NCI-H2171 treated with DMSO at 0.1 percent for 48 hours (cell line): ENCODE measurements at places on chromosomes 16 and 17.

- no peak for DNase-seq
Measured at GRCh38 chr17:42389135-42389417, 834 bp upstream of the STAT3 start.

DNA sequence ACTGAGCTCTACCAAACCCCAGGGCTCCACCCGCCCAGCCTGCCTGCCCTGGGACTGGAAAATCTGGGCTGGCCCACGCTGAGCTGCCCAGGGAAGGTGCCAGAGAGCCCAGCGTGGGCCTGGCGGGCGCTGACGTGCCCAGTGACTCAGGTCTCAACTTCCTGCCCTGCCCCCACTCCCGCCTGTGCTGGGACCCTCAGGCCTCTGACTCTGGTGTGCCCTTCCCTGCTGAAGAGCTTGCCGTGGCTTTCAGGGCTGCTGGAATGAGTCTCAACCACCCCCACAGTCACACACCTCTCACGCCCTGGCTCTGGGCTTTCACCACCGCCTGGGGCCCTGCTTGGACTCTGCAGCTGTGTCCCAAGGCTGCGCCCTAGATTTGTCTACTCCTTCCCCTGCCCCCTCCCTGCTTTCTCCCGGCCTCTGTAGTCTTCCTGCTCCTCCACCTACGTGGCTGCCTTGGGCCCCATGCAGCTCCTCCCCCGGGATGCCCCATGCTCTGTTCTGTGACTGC, 10.4 kb downstream of the LLGL1 start:
- no peak for DNase-seq

DNA sequence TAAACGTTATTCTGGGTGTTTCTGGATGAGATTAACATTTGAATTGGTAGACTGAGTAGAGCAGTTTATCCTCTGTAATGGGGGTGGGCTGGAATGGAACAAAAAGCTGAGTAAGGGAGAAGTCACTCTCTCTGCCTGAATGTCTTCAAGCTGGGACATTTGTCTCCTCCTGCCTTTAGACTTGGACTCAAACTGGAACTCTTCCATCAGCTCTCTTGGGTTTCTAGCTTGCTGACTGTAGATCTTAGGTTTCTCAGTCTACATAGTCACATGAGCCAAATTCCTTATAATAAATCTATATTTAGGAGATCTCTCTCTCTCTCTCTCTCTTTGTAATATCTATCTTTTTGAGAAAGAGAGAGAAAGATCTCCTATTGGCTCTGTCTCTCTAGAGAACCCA, 553.3 kb upstream of the CDH11 start:
- DNase-seq = no peak

DNA sequence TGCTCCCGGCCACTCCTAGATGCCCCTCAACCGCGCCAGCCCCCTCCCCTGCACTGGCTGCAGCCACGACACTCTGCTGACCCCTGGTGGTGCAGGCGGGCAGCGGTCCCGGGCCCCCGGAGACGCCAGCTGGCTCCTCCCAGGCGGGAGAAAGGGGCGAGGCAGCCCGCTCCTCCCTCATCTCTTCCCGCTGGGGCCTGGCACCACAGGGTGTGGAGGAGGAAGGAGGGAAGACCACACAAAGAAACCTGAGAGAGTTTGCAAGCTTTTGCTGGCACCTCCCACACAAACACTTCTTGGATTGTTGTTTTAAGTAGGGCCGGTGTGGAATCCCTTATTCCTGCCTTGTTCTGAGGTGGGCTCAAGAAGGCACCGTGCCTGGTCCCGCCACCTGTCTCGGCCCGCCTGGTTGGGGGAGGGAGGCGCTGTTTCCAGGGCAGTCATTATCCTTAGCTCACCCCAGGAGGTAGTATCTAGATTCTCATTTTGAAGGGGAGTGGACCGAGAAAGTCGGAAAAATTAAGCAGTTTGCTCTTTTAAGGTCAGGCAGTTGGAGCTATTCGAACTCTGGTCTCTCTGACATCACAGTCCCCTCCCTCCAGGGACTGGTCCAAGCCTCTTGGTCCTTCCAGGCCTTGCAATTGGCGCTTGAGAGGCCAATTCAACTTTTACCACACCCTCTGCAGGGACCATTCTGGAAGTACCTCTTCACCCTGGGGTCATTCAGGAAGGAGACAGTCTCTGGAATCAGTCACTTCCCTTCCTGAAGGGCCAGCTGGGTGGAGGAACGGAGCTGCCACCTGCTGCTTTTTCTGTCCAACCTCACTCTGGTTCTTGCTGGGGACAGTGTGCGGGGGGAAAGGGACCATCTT, 959 bp upstream of the ANKRD13B start:
- DNase-seq = peak; percentile 93

GRCh38 chr17:44778656-44779210, 19.9 kb downstream of the ADAM11 start:
- DNase-seq = no peak

- no peak for DNase-seq
Measured at GRCh38 chr17:73126716-73127473, 34.4 kb upstream of the SLC39A11 start.

DNA sequence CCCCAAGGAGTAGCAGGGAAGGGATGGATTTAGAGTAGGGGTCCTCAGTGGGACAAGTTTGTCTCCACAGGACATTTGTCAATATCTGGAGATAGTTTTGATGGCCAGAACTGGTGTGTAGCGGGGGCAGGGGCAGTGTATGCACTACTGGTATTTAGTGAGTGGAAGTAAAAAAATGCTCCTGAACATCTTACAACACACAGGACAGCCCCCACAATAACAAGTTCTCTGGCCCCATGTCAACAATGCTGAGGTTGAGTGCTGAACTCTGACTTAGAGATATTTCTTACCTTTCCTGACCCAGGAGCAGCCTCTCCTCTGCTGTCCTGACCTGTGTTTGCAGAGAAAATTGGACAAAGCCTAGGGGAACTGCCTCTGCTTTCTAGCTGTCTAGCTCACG, 365.8 kb downstream of the HAPSTR1 start:
- no peak for DNase-seq

GRCh38 chr17:41863074-41863848, 2.0 kb downstream of the KLHL11 start:
- no peak for DNase-seq

- no peak for DNase-seq
Measured at GRCh38 chr17:36118477-36119353, 15.1 kb downstream of the CCL4 start.

DNA sequence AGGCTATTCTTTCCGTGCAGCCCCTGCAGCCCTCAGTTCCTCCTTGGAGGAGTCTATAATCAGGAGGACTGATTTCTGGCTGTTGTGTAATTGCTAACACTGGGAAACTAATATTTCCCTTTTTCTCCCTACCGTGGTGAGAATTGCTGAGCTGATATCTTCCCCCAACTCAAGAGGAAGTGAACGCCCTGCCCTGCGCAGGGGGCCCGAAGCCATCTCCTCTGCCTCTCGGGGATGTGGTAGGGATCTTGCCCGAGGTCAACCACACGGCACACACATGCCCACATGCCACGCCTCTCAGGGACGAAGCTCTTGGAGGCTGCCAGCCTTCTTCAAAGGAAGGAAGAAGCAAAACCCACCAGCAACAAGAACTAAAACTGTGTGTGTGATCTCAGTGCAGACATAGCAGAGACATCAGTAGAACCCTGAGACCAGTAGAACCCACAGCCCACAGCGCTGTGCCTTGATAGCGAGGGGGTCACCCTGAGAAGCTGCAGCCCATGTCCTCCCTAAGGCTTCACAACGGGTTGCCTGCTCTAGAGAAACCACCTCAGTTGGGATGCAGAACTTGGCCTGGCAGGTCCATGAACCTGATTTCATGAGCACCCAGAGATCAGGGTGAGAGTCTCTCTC, 8.9 kb upstream of the ULK2 start:
- DNase-seq = no peak

GRCh38 chr17:75110234-75110937, 617 bp downstream of the ARMC7 start:
- no peak for DNase-seq

GRCh38 chr16:88905563-88905962, 39.1 kb upstream of the PABPN1L start:
- no peak for DNase-seq

- no peak for DNase-seq
Measured at GRCh38 chr16:84593825-84594724, 23.8 kb downstream of the COTL1 start.

DNA sequence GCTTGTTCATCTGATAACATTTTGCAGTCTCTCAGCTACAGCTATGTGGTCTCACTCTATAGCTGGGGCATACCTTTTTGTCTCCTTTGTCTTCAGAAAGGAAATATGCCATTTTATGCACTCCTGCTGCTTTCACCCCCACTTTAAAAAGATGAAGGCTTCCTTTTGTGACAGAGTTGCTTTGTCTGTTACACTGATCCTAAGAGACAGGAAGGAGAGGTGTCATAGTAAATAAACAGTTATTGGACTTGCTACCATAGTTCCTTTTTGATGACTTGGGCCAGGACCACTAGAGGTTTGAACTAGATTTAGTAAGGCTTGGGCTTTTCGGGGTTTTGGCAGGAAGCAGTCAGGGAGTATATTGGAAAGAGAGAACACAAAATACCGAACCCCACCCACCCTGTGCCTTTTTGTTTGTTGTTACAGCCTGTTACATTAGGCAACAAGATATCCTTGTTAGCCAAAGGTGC, 1.8 kb upstream of the METTL9 start:
- no peak for DNase-seq

GRCh38 chr16:50334106-50334975, 34.4 kb downstream of the BRD7 start:
- DNase-seq = peak; percentile 85

DNA sequence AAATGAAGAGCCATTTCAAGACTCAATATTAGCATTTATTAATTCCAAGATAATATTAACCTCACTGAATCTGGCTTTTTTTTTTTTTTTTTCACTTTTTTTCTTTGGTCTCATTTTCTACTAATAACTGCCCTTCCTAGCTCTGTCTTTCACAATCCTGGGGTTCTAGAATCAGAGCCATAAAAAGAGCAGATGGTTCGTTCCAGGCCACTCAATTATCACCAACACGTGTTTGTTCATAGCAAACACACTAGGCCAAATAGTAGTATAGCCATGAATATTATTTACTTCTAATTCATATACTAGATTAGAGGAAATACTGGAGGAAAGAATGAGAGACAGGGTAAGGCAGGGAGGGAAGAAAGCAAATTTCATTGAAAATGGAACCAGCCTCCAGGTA, 39.8 kb downstream of the TEX2 start:
- no peak for DNase-seq

DNA sequence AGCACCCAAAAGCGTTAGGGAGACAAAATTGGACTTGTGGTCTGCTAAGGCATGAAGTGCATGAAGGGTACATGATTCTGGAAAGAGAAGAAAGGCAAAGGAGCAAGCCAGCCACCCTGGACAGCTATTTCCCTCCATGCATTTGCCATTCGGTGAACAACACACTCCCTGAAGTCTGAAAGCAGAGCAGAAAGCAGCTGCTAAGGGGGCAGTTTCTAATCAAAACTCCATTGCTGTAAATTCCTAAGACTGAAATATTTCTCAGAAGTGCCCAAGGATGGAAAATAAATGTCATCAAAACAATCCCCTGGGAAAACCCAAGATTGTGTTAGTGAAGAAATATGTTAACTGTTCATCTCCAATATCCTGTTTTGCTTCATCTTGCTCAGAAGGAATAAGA, 44.3 kb downstream of the PMP22 start:
- DNase-seq = no peak

- peak; percentile 86 for DNase-seq
Measured at GRCh38 chr17:16980813-16981731, 9.2 kb upstream of the TNFRSF13B start.

- DNase-seq = no peak
Measured at GRCh38 chr16:5895137-5895536, 797.5 kb upstream of the EEF2KMT start.

DNA sequence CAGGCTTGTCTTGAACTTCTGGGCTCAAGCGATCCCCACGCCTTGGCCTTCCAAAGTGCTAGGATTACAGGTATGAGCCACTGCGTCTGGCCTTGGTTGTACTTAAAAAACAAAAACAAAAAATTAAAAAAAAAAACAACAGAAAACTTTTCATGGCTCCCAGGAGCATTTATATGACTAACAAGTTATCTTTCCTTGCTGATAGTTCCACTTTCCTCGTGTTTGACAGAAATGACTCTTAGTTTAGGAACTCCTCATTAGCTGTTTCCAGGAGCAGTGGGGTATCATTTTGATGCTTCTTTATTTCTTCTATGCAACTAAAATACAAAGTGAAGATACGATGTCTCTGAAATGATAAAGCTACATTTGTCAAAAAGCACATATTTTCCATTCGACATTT, 165.4 kb downstream of the PRKCA start:
- DNase-seq = no peak

DNA sequence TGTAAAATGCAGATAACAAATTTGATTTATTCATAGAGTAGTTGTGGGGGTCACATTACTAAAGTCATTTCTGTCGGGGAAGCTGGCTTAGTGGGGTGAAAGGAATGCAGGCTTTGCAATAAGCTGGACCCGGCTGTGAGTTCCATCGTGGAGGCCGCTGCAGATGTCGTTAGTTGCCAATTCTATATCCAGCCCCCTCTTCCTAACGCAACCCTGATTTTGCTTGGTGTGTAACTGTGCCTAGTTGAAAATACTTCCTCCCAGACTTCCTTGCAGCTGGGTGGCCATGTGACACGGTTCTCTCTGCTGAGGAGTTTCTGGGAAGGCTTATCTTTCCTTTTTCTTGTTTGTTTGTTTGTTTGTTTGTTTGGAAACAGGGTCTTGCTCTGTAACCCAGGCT, 4.5 kb downstream of the MFSD6L start:
- no peak for DNase-seq

DNA sequence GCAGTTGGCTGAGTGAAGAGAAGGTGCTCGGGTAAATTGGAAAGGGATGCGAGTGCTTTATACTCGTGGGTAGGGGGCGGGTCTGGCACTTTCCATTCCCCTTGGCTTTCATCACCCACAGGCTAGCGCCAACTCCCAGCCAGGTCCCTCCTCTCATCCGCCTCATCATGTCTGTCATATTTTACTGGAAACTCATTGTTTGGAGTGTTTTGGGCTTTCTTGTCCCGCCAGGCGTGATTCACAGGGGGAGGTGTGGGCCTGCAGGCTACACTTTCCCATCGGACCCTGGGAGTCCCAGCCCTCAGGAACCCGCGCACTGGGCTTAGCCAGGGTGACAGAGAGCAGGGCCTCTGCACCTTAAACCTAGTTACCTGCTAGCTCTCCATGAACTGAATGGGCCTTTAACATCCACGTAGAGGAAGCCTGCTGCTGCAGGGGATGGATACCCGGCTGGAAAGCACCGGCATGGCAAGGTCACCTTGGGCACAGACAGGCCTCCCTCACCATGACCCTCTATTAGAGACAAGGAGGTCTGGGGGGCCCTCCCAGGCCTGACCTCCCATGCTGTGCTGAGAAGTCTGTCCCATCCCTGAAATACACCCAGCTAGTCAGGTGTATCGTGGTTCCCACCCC, at the start of gene KRT14:
Gene KRT14 (minus strand): TSS at position 33 of the 633 bp plus-strand sequence. CDS start 61 bp downstream, outside the sequence.
- DNase-seq = no peak

GRCh38 chr16:57749856-57750452, 14.4 kb downstream of the KATNB1 start:
- DNase-seq = no peak
